Stimulated activated naive B cell treated with anti-CD40 and anti-IgM and Interleukin-4, amounts not matched to agents 10 μg/mL and 1 μg/mL and 100 μg/mL, for 72 hours (primary cell): ENCODE measurements at places on chromosomes 4 and X.

GRCh38 chr4:39181520-39181904, 817 bp upstream of the WDR19 start:
- H3K4me3 ChIP-seq, result no peak overlapping the region
- no peaks in the 10 kb centered on the region for H3K4me1 ChIP-seq
- H3K27me3 ChIP-seq, result no peaks in the 10 kb centered on the region
- no peak for DNase-seq
- no peaks in the 10 kb centered on the region for H3K36me3 ChIP-seq

- H3K4me1 ChIP-seq, result no peaks in the 10 kb centered on the region
- H3K36me3 ChIP-seq, result no peaks in the 10 kb centered on the region
- H3K4me3 ChIP-seq, result no peak overlapping the region
- H3K27me3 ChIP-seq, result no peaks in the 10 kb centered on the region
- no peak for DNase-seq
Measured at GRCh38 chr4:86050496-86050895, 309.4 kb downstream of the MAPK10 start.

DNA sequence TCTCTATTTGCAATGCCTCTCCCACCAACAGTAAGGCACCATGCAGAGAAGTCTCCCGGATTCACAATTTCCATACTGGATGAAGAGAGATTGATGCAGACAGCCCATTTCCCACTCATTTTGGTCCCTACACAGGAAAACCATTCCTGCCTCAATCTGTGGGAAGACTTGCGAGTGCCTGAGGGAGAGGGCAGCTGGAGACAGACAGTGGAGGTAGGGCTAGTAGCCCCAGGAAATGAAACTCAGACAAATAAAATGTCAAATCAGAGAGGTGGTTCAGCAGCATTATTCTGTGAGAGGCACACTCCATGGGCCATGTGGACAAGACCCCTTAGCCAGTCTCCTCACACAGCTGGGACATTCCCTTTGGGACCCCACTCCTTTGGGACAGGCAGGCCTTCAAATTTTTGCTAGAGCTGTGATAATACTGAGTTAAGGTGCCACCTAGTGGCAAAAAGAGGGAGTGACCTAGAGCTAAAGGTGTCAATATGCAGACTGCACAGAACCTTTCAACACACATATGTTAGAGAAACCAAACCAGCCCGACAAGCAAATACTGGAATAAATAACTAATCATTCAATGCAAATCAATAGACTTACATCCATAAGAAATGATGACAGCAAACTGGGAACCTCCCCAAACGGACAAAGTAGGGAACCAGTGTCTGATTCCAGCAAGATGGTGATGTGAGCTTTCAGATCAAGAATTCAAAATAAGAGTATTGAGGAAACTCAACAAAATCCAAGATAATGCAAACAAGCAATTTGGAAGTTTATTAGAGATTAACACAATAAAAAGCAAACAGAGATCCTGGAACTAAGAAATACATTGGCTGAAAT, 1865.3 kb upstream of the AGA start:
- H3K4me1 ChIP-seq, result no peaks in the 10 kb centered on the region
- no peak overlapping the region for H3K27ac ChIP-seq
- no peak for DNase-seq
- no peaks in the 10 kb centered on the region for H3K27me3 ChIP-seq

- no peaks in the 10 kb centered on the region for H3K36me3 ChIP-seq
- DNase-seq, result no peak
- H3K27me3 ChIP-seq, result no peaks in the 10 kb centered on the region
- no peak overlapping the region for H3K27ac ChIP-seq
Measured at GRCh38 chr4:87882321-87882720, 49.6 kb downstream of the MEPE start.
